Endodermal cell (in vitro differentiated cells): ENCODE measurements at places on chromosomes 2 and 18. TPM values are rescaled to one million over a fixed set of nuclear protein-coding genes. Genes with fewer than 3 reads are reported as not detected.

GRCh38 chr18:6444466-6445228 lies 29.9 kb upstream of the L3MBTL4 start:
- DNase-seq, result no peak
- H3K4me1 ChIP-seq, result no peaks in the 10 kb centered on the region
- H3K36me3 ChIP-seq, result no peaks in the 10 kb centered on the region
- no peak overlapping the region for H3K4me3 ChIP-seq

- H3K27ac ChIP-seq, result peak overlapping the region; percentile 83
- H3K4me1 ChIP-seq, result no peaks in the 10 kb centered on the region
- H3K27me3 ChIP-seq, result no peaks in the 10 kb centered on the region
- no peak overlapping the region for H3K4me3 ChIP-seq
- H3K36me3 ChIP-seq, result peaks cover 91% of the 10 kb centered on the region
Observed at GRCh38 chr2:1687254-1687653, 57.1 kb downstream of the PXDN start.

DNA sequence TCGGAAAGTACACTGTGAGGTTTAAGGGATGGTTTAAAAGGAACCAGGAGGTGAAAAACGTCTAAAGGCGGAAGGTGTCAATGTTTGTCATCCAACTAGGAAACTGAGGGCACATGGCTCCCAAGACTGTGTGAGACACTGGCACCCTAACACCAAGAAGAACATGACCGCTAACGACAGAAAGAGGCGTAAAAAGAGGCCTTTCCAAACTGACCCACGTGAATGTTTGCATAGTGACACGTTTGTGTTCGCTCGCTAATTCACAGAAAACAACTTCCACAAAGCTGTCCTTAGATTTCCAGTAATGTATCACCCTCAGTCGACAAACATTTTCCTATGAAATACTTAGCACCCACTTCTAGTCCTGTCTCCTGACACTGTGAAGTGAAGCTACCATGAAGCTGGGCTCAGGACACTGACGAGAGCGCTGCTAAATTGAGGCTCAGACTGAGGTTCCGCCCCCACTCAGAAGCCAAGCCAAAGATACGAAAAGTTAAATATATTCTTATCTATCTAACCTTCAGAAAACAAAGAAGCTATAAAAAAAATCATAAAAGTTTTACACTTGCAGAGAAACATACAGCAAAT lies 86.5 kb downstream of the ZNF516 start:
- peaks cover 7% of the 10 kb centered on the region for H3K36me3 ChIP-seq
- peak; percentile 14 for DNase-seq
- no peaks in the 10 kb centered on the region for H3K4me1 ChIP-seq
- H3K27ac ChIP-seq, result no peak overlapping the region
- no peak overlapping the region for H3K4me3 ChIP-seq
- no peaks in the 10 kb centered on the region for H3K27me3 ChIP-seq

GRCh38 chr2:161245671-161246070 lies 62.6 kb upstream of the PSMD14 start:
- DNase-seq, result no peak
- peak overlapping the region; percentile 84 for H3K4me3 ChIP-seq
- H3K36me3 ChIP-seq, result no peaks in the 10 kb centered on the region

- no peak overlapping the region for H3K4me3 ChIP-seq
- no peaks in the 10 kb centered on the region for H3K27me3 ChIP-seq
- H3K27ac ChIP-seq, result no peak overlapping the region
- no peaks in the 10 kb centered on the region for H3K4me1 ChIP-seq
Observed at GRCh38 chr18:12606592-12607315, 51.2 kb downstream of the SPIRE1 start.

GRCh38 chr2:197286805-197287595 lies 23.6 kb downstream of the ANKRD44 start:
- no peaks in the 10 kb centered on the region for H3K36me3 ChIP-seq
- H3K27me3 ChIP-seq, result no peaks in the 10 kb centered on the region
- no peak overlapping the region for H3K4me3 ChIP-seq
- H3K4me1 ChIP-seq, result no peaks in the 10 kb centered on the region

GRCh38 chr2:71688530-71688929 lies 235.2 kb downstream of the DYSF start:
- peaks cover 3% of the 10 kb centered on the region for H3K4me1 ChIP-seq
- H3K4me3 ChIP-seq, result no peak overlapping the region
- no peak for DNase-seq

GRCh38 chr2:121356058-121356640 lies 71.1 kb upstream of the TFCP2L1 start:
- no peak overlapping the region for H3K27ac ChIP-seq
- no peaks in the 10 kb centered on the region for H3K27me3 ChIP-seq
- peaks cover 68% of the 10 kb centered on the region for H3K36me3 ChIP-seq
- H3K4me3 ChIP-seq, result no peak overlapping the region

- H3K27me3 ChIP-seq, result no peaks in the 10 kb centered on the region
- H3K4me1 ChIP-seq, result no peaks in the 10 kb centered on the region
- peaks cover 4% of the 10 kb centered on the region for H3K36me3 ChIP-seq
- DNase-seq, result no peak
- no peak overlapping the region for H3K27ac ChIP-seq
Observed at GRCh38 chr2:233367586-233367985, 13.3 kb downstream of the DGKD start.

DNA sequence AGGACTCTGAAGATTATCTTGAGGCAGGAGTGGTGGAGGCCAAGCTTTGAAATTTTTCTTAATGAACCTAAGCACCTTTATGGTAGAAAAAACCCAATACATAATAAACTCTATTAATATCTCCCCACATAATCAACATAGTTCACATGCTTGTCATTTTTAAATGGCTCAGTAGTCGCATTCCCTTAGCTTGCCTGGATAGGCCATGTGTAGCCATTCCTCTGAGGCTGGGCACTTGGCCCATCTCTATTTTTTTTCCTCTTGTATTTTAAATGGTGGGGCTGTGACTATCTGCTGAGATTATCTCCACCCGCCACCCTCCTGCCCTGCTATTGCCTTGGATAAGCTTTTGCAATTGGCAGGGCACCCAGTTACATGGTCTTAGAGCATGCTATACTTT lies 143.1 kb downstream of the FHOD3 start:
- no peaks in the 10 kb centered on the region for H3K27me3 ChIP-seq
- no peaks in the 10 kb centered on the region for H3K4me1 ChIP-seq
- DNase-seq, result no peak
- no peaks in the 10 kb centered on the region for H3K36me3 ChIP-seq
- no peak overlapping the region for H3K27ac ChIP-seq

- no peak overlapping the region for H3K4me3 ChIP-seq
- no peaks in the 10 kb centered on the region for H3K27me3 ChIP-seq
- no peak for DNase-seq
Observed at GRCh38 chr18:63149302-63149587, 170.3 kb downstream of the BCL2 start.

GRCh38 chr2:12982149-12982584 lies 265.4 kb downstream of the TRIB2 start:
- H3K36me3 ChIP-seq, result no peaks in the 10 kb centered on the region
- H3K27ac ChIP-seq, result no peak overlapping the region
- peaks cover 61% of the 10 kb centered on the region for H3K27me3 ChIP-seq
- no peak overlapping the region for H3K4me3 ChIP-seq
- DNase-seq, result no peak

DNA sequence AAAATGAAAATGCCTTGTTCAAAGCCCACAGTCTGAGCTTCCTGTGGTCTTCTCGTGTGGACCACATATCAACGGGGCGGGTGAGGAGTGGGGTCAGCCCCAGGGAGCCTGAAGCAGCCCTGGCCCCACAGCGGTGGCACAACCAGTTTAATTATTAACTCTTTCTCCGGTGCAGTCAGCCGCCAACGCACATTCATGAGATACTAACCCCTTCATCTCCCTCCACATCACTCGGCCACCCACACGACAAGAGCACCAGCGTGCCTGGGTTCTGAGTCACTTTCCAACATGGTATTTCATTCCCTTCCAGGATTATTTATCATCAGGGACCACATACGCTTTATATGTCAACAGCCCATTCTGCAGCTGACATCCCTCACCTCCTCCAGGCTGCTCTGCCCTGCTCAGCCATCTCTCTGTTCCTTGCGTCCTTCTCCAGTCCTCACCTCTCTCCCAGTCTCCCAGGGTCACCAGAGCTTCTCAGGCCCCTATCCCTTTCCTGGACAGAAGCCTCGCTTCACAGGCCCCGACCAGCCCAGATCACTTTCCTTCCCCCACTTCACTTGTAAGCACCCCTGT lies 48.0 kb upstream of the ID2 start:
- H3K36me3 ChIP-seq, result no peaks in the 10 kb centered on the region
- no peaks in the 10 kb centered on the region for H3K27me3 ChIP-seq
- peaks cover 15% of the 10 kb centered on the region for H3K4me1 ChIP-seq
- DNase-seq, result no peak
- H3K27ac ChIP-seq, result no peak overlapping the region

DNA sequence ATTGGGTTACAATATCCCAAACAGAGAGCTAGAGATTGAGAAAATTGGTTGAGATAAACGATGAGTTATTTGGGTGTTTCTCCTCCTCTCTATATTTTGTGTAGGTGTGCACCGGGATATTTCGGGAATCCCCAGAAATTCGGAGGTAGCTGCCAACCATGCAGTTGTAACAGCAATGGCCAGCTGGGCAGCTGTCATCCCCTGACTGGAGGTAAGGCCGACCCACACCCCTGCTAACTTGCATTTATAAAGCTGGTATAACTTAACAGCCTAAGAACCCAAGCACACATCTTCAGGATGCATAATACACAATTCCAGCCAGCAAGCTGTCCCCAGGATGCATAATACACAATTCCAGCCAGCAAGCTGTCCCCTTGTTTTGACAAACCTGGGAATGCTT lies 124.6 kb upstream of the TTC39C start:
- no peak overlapping the region for H3K27ac ChIP-seq
- H3K27me3 ChIP-seq, result no peaks in the 10 kb centered on the region
- no peak overlapping the region for H3K4me3 ChIP-seq
- H3K36me3 ChIP-seq, result no peaks in the 10 kb centered on the region

The GCFC2 gene
- 14.5 and 18.6 TPM in 2 replicates for total RNA-seq

The EXOC6B gene
- total RNA-seq, result 35.9 to 56.2 TPM (median 51.3 TPM) in 3 replicates

The DGKD gene
- total RNA-seq, result 28.3 to 39.2 TPM (median 33.7 TPM) in 3 replicates

The MTCL1 gene
- 15.0 to 22.1 TPM (median 19.5 TPM) in 3 replicates for total RNA-seq
